ENCODE measurements at places on chromosomes 7 and 10.

DNA sequence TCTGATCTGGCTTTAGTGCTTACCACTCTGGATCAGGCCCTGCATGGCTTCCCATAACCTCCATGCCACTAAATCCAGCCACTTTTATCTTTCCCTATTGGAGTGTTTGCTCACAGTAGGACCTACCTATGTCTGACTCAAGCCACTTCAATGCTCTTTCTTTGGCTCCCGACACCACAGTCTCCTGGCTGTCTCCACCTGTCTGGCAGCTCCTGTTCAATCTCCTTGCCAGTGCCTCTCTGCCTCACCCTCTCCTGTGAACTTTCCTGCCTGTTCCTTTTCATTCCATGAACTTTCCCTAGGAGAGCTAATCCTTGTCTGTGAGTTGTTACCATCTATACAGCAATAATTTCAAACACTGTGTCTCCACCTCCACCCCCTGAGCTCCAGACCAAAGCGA, 82.6 kb upstream of the UCN3 start:
- no peak for DNase-seq

DNA sequence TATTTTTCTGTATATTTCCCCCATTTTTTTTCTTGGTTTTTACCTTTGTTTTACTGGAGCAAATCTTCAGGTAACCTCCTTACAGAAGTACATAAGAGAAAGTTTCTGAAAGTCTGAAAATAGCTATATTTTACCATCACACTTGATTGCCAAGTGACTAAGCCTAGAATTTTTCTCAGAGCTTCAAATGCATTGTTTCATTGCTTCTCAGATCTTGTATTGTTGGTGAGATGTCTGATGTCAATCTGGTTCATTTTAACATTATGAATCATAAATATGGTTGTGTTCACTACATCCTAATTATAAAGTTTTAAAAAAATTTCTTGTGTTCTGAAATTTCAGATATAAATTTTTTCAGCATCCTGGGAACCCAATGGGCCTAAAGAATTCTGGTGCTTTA, 228.2 kb downstream of the AHR start:
- DNase-seq: no peak

- peak; percentile 55 for DNase-seq
These were observed 3.0 kb downstream of the BRI3 start for GRCh38 chr7:98284335-98285036.

DNA sequence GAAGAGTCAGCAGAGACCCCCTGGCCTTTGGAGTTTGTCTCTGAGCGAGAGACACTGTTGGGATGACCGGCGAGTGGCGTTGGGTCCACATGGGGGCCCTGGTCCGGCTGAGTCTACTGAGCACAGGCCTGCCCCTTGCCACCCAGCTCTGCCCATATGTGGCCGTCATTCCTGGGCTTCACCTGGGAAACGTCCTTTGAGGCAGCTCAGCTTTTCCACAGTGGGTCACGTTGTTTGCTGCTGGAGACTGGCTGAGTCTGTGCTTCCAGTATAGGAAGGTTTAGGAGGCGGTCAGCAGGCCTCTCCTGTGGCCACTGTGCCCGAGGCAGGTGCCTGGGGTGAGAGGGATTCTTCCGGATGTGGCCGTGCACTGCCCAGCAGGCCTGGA, 17.1 kb downstream of the ADAM8 start:
- no peak for DNase-seq

GRCh38 chr10:99685597-99685967, 26.3 kb downstream of the ENTPD7 start:
- no peak for DNase-seq

- DNase-seq: no peak
These were observed 4.2 kb downstream of the BNIP3 start for GRCh38 chr10:131977323-131978096.

GRCh38 chr7:148978091-148978490, 50.2 kb downstream of the PDIA4 start:
- DNase-seq: no peak

DNA sequence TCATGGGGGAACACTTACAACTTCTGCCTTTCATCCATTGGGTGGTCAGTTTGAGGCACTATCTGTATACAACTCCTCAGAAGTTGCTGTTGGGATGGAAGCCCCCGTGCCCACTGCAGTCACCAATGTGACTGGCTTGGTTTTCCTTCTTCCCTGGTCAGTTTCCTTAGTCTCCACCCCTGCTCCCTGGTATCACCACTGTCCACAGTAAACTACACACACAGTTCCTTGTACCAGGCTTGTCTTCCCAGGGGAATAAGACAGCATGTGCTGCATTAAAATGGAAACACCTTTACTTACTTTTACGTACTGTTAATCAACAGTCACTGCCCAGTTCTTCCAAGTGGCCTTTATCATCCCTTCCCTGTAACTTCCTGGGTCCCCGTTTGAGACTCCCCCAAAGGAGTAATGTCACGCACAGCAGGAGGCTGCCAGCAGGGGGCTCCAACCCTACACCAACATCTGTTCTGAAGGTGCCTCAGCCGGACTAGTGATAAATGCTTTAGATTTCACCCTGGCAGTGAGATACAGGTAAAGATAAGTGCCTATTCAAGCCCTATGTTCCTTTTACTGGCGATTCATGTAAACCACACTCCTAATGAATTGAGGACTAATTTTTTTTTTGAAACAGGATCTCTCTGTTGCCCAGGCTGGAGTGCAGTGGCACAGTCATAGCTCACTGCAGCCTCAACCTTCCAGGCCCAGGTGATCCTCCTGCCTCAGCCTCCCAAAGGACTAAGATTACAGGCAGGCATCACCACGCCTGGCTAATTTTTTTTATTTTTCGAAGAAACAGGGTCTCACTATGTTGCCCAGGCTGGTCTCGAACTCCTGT, 45.3 kb upstream of the PIK3AP1 start:
- DNase-seq: peak; percentile 64

DNA sequence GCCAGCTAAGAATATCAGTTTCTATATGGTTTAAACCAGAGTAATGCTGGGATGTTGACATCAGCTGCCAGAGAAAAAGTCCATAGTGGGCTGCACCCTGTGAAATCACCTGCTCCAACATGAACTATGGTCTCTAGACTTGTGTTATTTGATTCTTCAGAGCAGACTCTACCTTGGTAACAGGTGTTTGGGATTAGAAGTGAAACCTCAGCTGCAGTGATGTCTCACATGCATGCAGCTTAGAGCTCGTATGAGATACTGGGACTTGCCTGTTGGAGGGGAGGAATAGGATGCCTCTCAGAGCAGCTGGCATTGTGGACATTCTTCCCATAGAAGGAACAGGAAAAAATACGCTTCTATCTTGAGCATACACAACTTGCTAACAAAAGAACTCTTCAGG, 287.1 kb upstream of the CSTF2T start:
- no peak for DNase-seq
